Hematopoietic multipotent progenitor cell treated with erythropoietin and hydrocortisone succinate and interleukin-3 and kit ligand, for 6 days (in vitro differentiated cells): ENCODE measurements at places on chromosomes 16 and 17.

DNA sequence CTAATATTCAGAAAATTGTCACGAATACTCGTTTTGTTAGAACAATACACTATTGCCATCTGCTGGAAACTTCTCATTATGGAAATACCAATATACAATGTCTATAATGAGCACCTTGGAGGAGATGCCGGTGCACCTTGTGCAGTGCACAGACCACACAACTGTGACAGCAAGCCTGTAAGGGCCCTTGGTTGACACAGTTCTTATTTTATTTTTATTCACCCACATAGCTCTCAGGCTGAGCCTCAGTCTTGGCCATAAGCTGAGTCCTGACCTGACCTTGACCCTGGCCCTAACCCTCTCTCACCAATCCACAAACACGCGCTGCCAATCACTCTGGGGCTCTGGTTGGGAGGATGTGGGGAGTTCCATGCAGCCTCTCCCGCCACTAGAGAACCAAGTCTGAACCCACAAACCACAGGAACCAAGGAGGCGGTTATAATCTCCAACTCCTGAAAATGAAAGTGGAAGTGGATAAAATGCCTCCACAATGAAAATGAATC lies 7.6 kb downstream of the AIPL1 start:
- DNase-seq: peak; percentile 31

DNA sequence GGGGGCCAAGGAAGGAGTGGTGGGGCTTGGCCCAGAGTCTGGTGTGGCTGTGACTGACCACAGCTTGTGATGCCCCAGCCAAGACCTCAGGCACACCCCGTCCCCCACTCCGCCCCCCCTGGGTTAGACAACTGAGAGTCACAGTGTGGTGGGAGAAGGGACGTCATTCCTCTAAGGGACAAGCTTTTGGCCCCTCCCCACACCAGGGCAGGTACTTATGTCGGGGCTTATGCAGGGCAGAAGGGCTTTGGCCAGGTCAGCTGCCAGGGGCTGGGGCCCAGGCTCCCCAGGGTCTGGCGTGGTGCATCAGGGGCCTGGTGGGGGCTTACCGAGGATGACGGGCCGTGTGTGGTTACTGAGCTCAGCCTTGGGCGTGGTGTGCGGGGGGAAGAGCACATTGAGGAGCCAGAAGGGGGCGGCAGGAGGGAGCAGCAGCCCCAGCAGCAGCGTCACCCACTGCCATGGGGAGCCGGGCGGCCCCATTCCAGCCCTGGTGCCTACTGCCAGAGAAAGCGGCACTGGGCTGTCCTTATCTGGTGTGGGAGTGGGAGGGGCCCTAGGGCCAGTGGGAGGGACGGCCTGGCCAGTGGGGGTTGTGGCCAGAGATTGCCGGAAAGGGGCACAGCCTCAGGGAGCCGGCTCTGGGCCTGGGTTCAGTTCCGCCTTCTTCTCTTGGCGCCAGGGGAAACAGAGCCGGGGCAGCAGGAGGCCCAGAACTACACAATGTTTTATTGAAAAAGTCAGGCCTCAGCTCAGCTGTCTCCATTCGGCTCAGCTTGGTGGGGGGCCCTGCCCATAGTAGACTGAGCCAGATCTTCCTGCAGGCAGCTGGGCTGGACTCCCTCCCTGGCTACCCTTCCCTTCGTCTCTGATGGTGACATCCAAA lies at the start of gene LCAT:
LCAT (minus strand) TSS at position 502 of the 886 bp plus-strand sequence; CDS start at position 483, 19 bp downstream.
- DNase-seq: no peak

DNA sequence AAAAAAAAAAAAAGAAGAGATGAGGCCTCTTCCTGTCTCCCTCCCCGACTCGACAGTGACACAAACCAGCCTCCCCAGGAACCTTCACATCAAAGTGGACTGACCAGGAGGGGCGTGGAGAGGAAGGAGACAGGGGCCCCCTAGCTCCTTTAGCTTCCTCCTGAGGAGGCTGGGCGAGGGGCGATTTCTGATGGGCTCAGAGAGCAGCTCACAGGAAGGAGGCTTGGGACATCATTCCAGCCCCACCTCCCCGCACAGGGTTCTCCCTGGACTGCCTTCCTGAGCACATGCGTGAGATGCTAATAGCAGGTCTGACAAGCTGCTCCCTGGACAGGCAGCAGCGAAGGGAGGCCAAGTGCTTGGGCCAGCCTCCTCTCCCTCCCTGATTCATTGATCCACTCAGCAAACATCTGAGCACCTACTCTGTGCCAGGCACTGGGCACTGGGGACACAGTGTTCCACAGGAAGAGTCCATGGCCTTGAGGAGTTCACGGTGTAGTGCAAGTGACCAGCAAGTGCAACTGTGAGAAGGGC lies 14.4 kb upstream of the DOK4 start:
- DNase-seq: no peak

DNA sequence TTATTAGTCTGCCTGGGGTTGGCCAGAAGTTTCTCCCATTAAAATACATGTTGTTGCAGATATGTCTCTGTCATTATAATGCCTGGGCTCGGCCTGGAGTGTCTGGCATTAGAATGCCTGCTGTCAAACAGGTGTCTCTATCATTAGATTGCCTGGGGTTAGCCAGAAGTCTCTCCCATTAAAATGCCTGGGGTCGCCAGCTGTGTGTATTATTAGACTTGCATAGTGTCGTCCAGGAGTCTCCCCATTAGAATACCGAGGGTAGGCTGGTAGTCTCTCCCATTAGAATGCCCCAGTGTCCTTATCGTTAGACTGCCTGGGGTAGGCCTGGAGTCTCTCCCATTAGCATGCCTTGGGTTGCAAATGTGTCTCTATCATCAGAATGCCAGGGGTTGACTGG lies 2270.8 kb downstream of the TP53TG3F start:
- DNase-seq: no peak

- DNase-seq: peak; percentile 49
Measured at GRCh38 chr16:27426423-27427408, 24.7 kb downstream of the IL21R start.
